ENCODE measurements at places on chromosomes 12 and 14.

- no peak for DNase-seq
These were observed 214.9 kb downstream of the CNTN1 start for GRCh38 chr12:40907115-40907527.

GRCh38 chr12:101042211-101042610 is 167.8 kb downstream of the SLC5A8 start:
- DNase-seq: no peak

DNA sequence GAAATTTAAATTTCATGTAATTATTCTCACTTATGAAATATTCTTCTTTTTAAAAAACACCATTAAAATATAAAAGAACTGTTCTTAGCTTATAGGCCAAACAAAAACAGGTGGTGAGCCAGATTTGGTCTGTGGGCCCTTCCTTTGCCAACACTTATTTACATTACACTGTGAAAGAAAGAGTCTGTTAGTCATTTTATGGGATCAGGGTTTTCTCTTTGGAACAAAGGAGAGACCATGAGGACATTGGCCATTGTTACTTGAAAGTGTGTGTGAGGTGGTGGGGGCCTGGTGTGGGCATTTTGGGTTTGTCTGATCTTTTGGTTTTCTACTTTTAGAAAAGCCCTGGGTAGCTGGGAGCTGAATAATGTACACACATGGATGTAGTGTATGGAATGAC is 62.7 kb downstream of the TTC6 start:
- DNase-seq: no peak

DNA sequence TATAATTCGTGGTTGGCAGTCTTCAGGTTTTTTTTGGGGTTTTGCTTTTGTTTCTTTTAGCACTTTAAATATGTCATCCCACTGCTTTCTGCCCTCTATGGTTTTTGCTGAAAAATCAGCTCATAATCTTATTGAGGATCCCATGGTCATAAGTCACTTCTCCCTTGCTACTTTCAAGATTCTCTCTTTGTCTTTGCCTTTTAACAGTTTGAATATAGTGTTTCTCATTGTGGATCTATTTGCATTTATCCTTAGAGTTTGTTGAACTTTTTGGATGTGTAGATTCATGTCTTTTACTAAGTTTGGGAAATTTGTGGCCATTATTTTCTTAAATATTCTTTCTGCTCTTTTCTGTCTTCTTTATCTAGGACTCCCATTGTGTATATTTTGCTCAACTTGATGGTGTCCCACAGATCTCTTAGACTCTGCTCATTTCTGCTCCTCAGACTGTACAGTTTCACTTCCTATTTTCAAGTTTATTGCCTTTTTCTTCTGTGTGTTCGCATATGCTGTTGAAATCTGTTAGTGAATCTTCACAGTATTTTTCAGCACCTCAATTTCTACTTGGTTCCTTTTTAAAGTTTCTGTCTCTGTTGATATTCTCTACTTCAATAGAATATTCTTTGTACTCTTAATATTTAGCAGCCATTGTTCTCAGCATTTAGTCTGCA is 70.8 kb downstream of the WNK1 start:
- no peak for DNase-seq

Measured in T-cell (primary cell).